ENCODE measurements at places on chromosomes 6 and 20. TPM values are rescaled to one million over a fixed set of nuclear protein-coding genes. Genes with fewer than 3 reads are reported as not detected.

MYB gene
- 1.0 TPM for total RNA-seq

CLVS2 gene
- total RNA-seq, result 0.07 TPM

SYNCRIP gene
- total RNA-seq, result 129 TPM

BPI gene
- total RNA-seq, result not detected

OPRM1 gene
- total RNA-seq, result not detected

CPNE5 gene
- 0.15 TPM for total RNA-seq

TRIM26 gene
- total RNA-seq, result 26.4 TPM

FAXC gene
- total RNA-seq, result 6.3 TPM

SLC22A2 gene
- not detected for total RNA-seq

RBM24 gene
- total RNA-seq, result 13.1 TPM

CRIP3 gene
- total RNA-seq, result 0.83 TPM

FBXL4 gene
- 8.1 TPM for total RNA-seq

DSP gene
- total RNA-seq, result 56.3 TPM

GZF1 gene
- 11.8 TPM for total RNA-seq

KCNK16 gene
- not detected for total RNA-seq

HSPA1L gene
- total RNA-seq, result 1.00 TPM

CABLES2 gene
- total RNA-seq, result 5.9 TPM

CDH26 gene
- 0.09 TPM for total RNA-seq

HFE gene
- 14.4 TPM for total RNA-seq

OXT gene
- total RNA-seq, result not detected

PLCG1 gene
- total RNA-seq, result 34.5 TPM

NEURL2 gene
- 1.2 TPM for total RNA-seq

KIAA0408 gene
- total RNA-seq, result 7.1 TPM

RHAG gene
- 0.07 TPM for total RNA-seq

OR12D3 gene
- total RNA-seq, result not detected

PNISR gene
- 25.9 TPM for total RNA-seq

MMP24 gene
- 20.7 TPM for total RNA-seq

SLC35D3 gene
- total RNA-seq, result 0.09 TPM

POU3F2 gene
- not detected for total RNA-seq

ARFGEF3 gene
- 0.70 TPM for total RNA-seq

AFG1L gene
- total RNA-seq, result 0.90 TPM

GMPR gene
- 0.54 TPM for total RNA-seq
